ENCODE measurements at places on chromosomes 5 and 9.

- no peak for DNase-seq
These were observed 127.7 kb upstream of the BASP1 start for GRCh38 chr5:17089690-17090089.

GRCh38 chr5:150502847-150503246 lies 5.1 kb upstream of the NDST1 start:
- DNase-seq = no peak

- no peak for DNase-seq
These were observed 42.0 kb downstream of the AMBP start for GRCh38 chr9:114035845-114036801.

- DNase-seq = no peak
These were observed 380 bp downstream of the OR1J1 start for GRCh38 chr9:122477346-122477745.

GRCh38 chr9:109510506-109510905 lies 12.4 kb upstream of the PTPN3 start:
- no peak for DNase-seq

- DNase-seq = no peak
These were observed 42.7 kb downstream of the ASS1 start for GRCh38 chr9:130487500-130487899.

DNA sequence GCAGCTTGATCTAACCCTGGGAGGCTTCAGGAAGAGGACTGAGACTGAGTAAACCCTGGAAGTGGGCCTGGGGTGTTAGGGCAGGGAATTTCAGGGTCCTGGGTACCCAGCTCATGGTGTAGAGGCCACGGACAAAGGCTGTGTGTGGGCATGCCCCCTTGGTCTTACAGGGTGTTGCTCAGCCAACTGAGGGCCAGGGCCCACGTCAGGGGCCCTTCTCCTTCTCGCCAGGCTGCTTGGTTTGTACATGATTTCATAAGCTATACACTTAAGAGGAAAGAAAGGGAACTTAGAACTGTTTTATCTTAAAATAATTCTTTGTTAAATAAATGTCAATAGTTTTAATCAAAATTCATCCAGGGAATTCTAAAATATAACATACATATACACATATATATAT lies 95.4 kb downstream of the TLE4 start:
- DNase-seq = no peak

- DNase-seq = no peak
These were observed 47.3 kb upstream of the ACTBL2 start for GRCh38 chr5:57529864-57530263.

DNA sequence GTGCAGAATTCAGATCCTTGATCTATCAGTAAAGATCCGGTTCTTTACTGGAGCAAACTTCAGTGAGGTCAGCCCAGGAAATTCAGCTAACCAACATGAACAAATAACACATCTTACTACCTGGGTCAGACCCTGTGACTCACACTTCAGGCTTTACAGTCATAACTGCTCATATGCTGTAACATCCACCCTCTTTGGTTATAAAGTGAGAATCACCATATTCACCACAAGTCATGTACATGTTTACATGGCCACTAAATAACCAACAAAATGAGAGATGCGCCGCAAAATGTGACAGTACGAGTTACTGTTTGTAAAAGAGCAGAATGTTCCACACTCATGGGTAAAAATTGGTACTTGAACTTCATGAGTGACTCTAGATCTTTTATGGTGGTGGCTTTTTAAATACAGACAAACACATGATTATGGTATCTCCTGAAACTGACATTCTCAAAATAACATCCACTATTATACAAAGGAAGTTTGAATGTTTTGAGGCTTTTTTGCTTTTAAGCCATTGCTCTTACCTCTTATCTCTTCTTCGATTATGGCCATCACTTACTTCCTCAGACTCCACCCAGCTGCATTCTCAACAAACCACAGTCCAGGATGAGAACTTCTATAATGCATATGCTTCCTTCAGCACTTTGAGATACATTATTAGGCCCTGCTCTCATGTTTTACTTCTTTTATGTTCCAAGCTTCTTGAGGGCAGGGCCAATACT lies 516.6 kb downstream of the RAB3C start:
- no peak for DNase-seq

DNA sequence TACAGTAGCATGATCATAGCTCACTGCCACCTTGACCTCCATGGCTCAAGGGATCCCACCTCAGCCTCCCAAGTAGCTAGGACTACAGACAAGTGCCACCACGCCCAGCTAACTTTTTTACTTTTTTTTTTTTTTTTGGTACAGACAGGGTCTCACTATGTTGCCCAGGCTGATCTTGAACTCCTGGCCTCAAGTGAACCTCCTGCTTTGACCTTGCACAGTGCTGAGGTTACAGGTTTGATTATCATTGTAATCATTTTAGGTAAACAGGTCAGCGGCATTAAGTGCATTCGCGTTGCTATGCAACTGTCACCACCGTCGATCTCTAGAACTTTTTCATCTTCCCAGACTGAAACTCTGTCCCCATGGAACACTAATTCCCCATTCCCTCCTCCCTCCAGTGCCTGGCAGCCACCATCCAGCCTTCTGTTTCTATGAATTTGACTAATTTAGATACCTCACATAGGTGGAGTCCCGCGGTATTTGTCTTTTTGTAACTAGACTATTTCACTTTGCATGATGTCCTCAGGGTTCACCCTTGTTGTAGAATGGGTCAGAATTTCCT lies 5.8 kb upstream of the CARD19 start:
- no peak for DNase-seq

DNA sequence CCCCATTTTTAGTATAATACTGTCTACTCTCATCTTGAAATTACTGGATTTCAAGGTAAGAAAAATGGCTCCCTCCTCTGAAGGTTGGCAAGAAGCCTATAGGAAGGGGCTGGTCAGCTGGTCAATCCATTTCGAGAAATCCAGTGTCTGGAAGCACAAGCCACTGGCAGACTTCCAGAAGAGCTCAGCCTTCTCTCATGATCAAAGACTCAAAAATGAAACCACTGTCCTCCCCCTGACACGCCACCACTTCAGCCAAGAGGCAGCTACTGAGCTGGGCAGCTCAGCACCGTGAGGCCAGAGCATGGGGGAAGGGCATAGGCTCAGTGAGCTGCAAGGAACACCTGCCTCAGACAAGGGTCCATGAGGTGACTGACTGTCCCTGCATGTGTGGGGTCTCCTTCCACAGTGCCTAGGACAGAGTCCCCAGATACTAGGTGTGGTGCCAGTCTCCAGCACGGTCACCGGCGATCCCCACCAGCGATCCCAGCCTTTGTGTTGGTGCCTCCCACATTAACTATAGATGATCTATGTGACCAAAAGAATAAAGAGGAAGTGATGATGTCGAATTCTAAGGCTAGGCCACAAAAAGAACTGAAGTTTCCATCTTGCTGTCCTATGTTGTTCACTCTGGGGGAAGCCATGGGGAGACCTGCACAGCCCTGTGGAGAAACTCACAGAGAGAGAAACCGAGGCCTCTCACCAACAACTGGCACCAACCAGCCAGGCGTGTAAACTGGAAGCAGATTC lies 100.1 kb upstream of the LRRTM2 start:
- DNase-seq = no peak

- DNase-seq = no peak
These were observed 10.0 kb downstream of the ENC1 start for GRCh38 chr5:74630453-74631066.

- no peak for DNase-seq
These were observed 44.5 kb upstream of the CDH6 start for GRCh38 chr5:31148959-31149475.

GRCh38 chr5:129499208-129499852 lies 39.2 kb downstream of the ADAMTS19 start:
- no peak for DNase-seq

- no peak for DNase-seq
These were observed 59.4 kb upstream of the GNA14 start for GRCh38 chr9:77707383-77708063.

GRCh38 chr5:32597041-32597629 lies 11.8 kb downstream of the SUB1 start:
- no peak for DNase-seq

DNA sequence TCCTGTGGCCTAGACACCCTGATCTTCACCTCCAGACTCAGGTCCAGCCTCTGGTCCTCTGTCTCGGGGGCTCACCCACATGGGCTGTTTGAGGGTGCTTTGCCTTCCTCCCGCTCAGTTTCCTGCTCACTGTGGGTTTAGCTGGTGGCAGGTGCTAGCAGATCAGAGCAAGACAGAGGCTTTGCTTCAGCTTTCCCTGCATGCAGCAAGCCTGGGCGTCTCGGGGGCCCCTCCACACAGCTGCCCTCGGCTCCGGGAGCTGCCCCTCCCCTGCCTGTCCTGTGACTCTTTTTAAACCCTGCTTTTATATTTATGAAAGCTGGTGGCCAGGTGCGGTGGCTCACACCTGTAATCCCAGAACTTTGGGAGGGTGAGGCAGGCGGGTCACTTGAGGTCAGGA lies 14.6 kb downstream of the MRPL36 start:
- DNase-seq = no peak

DNA sequence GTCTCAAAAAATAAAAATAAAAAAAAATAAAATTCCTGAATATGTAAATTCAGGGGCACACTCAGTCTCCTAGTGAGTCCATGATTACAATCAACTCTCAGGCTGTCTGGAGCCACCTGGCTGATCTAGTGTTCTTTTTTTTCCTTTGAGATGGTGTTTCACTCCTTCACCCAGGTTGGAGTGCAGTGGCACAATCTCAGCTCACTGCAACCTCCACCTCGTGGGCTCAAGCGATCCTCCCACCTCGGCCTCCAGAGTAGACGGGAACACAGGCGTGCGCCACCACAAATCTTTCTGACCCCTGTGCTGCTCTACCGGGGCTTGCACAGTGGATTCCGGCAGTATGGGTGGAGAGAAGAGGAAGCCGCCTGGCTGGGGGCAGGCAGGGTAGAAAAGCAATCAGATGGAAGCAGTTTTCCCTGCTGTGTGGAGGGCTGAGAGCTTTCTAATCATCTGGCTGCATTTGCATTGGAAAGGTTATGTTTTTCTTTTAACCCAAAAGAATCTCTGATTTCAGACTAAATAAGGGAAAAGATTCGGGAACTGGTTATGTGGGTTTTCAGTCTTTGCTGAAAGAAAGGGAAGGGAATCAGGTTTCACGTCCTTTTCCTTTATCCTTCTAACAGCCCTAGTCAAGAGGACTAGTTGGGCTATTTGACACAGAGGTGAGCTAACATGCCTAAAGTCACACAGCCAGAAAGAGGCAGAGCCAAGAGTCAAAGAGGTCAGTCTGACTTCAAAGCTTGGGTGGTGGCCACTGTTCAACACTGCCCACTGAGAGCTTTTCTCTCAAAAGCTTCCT lies 26.3 kb upstream of the CORO2A start:
- DNase-seq = no peak

GRCh38 chr9:130158001-130158400 lies 14.2 kb upstream of the NCS1 start:
- no peak for DNase-seq

- DNase-seq = no peak
These were observed 138.4 kb downstream of the ASTN2 start for GRCh38 chr9:117276444-117276843.

DNA sequence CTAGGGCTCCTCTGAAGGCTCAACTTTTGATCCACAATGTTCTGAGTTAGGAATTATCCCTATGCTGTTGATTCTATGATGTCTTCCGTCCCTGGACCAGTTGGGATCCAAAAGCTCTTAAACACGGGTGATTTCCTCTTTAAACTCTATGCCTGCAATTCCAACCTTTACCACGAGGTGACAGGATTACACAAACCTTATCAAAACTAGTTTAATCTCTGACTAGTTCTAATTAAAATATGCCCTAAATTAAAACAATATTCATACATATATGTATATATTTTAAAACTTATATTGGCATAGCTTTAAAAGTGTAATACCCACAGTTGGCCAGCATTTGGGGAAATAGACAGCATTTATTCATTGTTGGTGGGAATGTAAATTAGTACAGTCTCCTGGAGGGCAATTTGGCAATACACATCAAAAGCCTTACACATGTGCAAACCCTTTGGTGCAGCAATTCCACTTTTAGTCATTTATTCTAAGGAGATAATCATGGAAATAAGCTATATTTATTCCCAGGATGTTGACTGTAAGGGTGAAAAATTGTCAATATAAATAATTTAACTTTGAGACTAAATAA lies 51.6 kb upstream of the PHYKPL start:
- DNase-seq = no peak

- DNase-seq = no peak
These were observed 28.8 kb downstream of the GLT6D1 start for GRCh38 chr9:135610290-135611141.
